IPS DF 19.7 (cell line): ENCODE measurements at places on chromosomes 7 and 10.

GRCh38 chr10:77185696-77186095 is 451.9 kb downstream of the KCNMA1 start:
- no peak for DNase-seq

- DNase-seq, result no peak
Measured at GRCh38 chr10:6123532-6123931, 34.7 kb downstream of the RBM17 start.

DNA sequence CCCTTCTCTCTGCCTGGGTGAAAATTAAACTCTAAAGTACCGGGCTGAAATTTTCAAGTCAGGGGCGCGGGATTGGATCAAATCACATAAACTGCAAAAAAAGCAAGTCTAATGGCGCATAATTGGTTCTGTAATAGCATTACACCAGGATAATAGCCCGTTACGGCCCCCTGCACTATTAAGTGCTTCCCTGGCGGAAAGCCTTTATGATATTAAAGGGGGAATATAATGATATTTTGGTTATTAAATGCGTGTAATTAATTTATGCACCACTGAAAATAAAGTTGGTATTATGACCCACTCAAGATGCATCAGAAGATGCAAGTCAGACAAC is 744 bp upstream of the DRGX start:
- DNase-seq, result no peak

DNA sequence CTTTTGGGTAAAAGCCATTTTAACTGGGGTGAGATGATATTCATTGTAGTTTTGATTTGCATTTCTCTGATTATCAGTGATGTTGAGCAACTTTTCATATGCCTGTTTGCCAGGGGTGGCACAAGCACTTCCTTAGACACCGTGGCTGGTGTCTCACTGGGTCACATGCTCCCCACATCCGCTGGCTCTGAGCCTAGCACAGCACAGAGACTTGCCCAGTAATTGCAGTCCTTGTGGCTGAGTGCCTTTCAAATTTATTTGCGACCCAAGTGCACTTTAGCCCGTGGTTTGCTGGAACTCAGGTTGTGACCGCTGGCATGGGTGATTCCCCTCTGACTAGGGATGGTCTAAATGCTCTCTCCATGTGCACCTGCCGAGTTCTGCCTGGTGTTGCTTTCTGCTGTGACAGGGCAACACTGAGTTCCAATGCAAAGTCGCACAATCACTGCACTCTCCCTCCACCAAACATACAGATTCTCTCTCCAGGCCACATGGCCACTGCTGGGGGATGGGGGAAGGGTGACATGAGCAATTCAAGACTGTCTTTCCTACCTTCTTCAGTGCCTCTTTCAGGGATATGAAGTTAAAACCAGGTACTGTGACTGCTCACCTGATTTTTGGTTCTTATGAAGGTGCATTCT is 66.5 kb downstream of the ZNF277 start:
- DNase-seq, result no peak

- DNase-seq, result no peak
Measured at GRCh38 chr10:17007418-17007770, 122.2 kb downstream of the CUBN start.

DNA sequence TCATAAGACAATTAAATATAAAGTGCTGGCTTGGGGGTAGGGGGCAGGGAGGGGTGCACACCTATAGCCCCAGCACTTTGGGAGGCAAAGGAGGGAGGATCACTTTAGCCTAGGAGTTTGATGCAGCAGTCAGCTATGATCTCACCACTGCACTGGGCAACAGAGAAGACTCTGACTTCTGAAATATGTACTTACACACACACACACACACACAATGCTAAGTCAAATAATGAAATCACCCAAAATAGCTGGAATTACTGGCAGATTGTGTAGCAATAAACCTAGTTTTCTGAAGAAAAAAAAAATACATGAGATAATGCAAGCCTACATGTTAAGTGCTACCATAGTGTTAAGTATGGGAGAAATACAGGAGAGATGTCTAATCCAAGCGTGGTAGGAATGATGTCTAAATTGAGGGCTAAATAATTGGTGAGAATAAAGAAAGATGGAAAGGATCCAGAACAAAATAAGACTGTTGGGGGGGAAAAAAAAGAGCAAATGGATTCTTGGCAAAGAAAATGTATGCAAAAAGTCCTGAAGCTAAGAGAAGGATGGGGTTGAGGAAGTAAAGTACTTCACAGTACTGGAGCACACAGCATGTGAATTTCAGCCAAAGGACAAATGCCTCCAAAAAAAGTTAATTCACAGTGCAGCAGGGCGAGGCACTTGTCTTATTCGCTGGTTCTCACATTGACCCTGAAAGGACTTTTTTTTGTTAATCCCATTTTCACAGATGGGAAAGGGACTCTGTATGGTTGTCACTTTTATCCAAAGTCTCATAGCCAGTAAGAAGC is 73.9 kb downstream of the IGF2BP3 start:
- DNase-seq, result no peak

DNA sequence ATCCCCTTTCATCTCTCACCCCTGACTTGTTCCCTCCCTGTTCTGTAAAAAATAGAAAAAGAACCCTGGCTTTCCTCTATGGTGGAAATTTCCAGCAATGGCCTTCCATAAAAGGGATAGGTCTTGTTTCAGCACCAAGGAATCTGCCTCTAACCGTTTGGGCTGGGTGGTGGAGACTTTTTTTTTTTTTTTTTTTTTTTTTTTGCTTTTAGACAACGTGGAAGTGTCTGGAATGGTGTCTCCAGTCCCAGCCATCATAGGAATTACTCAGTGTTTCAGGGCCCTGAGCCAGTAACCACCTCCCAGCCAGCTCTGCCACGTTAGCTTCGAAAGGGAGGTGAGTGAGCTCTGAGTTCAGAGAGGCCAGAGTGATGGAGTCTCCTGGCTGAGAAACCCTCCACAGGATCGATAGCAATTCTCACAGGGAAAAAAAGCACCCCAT is 97.3 kb upstream of the COL1A2 start:
- no peak for DNase-seq

DNA sequence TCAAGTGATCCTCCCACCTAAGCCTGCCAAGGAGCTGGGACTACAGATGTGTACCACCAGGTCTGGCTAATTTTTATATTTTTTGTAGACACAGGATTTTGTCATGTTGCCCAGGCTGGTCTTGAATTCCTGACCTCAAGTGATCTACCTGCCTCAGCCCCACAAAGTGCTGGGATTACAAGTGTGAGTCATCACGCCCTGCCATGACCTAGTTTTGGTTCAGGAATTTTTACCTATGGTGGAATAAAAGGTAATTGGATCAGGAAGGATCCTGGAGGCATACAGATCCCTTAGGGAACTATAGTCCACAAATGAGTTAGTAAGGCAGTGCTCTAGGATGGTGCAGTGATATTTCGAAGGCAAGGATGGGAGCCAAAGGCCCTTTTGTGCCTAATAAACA is 717.9 kb downstream of the PHTF2 start:
- no peak for DNase-seq

DNA sequence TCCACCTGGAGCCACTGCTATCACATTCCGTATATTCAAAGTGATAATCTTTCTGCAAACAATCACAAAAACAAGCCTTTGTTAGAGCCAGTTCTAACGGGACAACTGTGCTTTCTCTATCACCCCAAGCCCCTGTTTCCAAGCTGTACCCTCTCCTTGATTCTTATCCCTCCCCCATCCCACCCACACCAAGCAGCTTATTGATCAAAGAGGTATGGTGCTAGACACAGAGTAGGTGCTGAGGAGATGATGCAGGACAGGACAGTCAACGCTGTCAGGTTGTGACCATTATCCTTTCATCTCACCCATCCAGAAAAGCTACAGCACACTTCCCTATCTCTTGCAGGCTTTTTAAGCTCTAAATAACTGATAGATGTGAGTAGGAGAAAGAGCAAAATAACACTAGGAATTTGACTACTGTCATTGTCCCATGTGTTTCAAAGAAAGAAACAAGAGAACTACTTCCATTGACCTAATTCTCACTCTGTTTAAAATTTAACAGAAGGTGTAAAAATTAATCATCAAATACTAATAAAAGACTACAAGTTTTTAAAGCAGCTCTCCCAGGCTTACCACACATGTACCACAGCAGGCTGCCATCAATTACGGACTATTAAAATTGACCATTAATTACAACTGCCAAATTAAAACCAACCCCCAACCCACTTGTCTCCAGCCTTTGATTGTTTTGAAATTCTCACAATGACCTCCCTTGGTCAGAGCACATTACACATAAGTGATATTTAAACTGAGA is 94.3 kb downstream of the ELAPOR2 start:
- no peak for DNase-seq

- DNase-seq, result no peak
Measured at GRCh38 chr10:17751781-17752445, at the start of gene TMEM236. TMEM236 (plus strand) TSS chr10:17752201; CDS start chr10:17752296, 95 bp downstream.

DNA sequence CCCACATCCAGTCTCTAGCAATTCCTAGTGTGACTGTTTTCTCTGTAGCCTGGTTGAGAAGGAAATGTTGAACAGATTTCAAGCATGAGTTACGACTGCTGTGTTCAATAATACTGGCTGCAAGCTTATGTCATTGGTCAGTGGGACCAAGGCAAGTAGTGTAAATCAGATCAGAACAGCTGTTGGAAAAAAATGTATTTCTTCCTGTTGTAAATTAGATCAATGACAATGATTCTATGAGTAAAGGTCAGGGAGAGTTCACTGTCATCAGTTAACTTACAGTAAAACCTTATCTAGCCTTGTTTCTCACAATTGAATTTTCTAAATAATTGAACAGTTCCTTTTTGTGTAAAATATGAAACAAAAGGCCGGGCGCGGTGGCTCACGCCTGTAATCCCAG is 6.7 kb downstream of the OTUD1 start:
- DNase-seq, result no peak

DNA sequence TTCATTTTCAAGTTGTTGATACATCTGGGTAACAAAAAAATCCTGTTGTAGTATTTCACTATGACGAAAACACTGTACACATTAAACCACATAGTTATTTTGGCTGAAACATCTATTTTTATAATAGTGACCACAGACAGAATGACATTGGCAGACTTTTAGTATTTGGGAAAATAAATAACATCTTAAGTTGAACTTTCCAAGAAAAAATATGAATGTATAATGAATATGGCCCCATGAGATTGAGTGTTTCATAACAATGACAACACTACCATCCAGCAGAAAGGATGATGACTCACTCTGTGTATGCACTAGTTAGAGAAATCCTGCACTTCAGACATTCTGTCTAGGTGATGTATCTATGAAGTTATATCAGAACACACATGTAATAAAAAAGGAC is 118.1 kb downstream of the SEMA3D start:
- DNase-seq, result no peak

GRCh38 chr7:1220977-1221745 is 11.5 kb upstream of the UNCX start:
- no peak for DNase-seq

- no peak for DNase-seq
Measured at GRCh38 chr10:70053841-70054288, 1.2 kb downstream of the MACROH2A2 start.

- DNase-seq, result no peak
Measured at GRCh38 chr7:20458521-20458920, 127.8 kb downstream of the ITGB8 start.

GRCh38 chr7:87627634-87627994 is 584 bp upstream of the RUNDC3B start:
- DNase-seq, result no peak

- no peak for DNase-seq
Measured at GRCh38 chr7:158829021-158829341, 328 bp downstream of the ESYT2 start.

DNA sequence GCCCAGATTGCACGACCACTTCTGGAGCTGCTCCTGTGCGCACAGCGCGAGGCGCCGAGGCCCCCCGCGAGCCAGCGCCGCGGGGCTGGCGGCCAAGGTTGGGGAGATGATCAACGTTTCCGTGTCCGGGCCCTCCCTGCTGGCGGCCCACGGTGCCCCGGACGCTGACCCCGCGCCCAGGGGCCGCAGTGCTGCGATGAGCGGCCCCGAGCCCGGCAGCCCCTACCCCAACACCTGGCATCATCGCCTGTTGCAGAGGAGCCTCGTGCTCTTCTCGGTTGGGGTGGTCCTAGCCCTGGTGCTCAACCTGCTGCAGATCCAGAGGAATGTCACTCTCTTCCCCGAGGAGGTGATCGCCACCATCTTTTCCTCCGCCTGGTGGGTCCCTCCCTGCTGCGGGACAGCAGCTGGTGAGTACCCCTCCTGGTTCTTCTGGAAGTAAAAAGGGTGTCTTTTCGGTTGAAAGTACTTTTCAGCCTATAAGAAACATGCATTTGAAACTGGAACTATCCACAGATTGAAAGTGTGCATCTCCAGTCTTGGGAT is 683 bp downstream of the INSIG1 start:
- DNase-seq, result no peak

DNA sequence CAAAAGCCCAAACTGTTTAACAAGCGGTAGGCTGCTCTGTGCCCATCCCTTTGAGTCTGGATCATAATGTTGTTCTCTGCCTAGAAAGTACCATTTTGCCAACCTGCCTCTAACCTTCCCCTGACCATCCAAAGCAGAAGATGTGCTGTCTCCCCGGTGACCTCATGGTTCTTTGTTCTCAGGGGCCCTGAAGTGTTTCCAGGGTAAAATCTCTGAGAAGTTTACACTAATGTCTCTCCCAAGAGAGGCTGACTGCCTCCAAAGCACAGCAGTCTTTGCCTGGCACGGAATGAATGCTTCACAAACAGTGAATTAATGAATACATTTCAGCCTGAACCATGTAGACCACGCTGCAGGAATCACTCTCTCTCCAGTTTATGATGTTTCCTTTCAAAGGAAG is 523.8 kb upstream of the CELF2 start:
- DNase-seq, result no peak

GRCh38 chr10:78375854-78376785 is 342.5 kb downstream of the RPS24 start:
- DNase-seq, result no peak

- no peak for DNase-seq
Measured at GRCh38 chr10:73044378-73045285, 52.0 kb downstream of the P4HA1 start.

DNA sequence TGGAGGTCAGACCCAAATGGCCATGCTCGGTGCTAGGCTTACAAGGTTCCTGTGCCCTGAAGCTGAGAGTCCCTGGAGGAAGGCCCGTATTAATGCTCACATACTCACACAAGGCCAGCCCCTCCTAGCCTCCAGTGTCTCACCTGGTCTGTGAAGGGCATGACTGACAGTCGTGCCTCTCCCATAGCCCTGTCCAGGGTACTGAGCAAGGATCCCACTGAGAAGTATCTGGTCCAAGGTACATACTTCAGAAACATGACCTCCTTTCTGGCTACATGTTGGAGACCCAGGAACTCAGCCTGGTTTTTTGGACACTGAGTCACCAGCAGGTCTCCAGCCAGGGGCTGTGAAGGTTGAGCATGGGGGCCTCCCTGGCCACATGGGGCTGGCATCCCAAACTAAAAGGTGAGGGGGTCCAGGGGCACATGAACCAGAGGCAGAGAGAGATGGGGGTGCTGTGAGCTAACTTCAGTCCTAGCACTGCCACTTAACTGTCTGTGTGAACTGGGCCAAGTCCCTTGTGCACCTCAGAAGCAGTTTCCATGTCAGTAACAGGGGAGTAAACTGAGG is 17.6 kb upstream of the RASGEF1A start:
- DNase-seq, result no peak
